ENCODE measurements at places on chromosomes 3 and 15.

DNA sequence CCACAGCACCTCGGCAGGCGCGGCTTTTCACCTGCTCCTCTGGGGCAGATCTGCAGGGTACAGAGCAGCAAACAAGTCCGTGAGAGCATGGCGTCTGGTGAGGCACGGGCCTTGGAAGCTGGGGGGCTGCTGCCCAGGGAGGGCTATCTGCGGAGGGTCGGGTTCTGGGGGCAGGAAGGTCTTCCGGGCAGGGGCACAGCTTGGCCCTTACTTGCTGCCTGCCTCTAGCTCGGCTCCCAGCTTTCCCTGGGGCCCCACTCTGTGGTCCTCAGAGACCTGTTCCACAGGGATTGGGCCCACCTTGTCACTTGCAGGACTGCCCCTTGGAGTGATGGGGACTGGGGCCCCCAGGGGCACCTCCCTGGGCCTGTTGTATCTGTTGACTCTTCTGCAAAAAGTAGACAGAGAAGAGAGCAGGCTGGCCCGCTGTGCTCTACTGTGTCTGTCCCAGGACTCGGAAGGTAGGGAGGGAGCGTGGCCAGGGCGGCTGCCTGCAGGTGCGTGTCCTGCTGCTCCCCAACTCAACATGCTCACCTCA is 84.1 kb downstream of the TBC1D2B start:
- no peak for DNase-seq

DNA sequence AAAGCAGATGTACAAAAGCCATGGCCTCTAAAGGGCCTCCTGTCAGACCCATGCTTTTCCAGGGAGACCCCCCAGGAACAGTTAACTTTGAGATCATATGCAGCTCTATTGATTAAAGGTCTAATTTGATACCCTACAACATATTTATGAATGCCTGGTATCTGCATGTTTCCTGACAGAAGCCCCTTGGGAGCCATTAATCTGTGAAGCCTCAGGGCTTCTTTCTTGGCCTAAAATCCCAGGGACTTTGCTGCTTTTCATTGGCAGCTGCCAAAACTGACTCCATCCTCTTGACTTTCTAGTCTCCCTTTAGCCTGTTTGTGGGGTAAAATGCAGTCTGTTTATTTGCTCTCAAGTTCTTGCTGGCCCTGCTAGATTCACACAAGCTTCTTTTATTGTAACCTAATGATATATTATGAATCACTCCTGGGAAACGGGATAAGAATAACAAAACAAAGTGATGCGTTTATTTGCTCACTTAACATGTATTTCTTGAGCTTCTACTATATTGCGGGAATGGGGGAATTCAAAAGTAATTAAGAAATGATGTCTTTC is 257.0 kb downstream of the LSAMP start:
- no peak for DNase-seq

DNA sequence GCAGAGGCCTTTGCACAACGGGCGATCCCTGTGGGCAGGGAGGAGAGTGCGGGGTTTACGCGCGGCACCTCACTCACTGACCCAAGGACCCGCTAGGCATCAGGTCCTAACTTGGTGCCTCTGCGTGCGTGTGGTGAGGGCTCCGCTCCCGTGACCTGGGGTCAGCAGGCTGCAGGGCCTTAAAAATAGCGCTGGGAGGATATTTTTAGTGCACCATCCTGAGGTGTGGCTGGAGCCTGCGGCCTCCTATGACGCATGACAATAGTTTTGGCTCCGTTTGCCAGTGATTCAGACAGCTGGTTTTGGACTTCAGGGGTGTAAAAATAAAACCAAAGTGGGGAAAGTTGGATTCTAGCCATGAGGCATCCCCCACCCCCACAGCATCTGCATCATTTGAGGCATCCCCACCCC is 139.0 kb downstream of the FAM43A start:
- no peak for DNase-seq

DNA sequence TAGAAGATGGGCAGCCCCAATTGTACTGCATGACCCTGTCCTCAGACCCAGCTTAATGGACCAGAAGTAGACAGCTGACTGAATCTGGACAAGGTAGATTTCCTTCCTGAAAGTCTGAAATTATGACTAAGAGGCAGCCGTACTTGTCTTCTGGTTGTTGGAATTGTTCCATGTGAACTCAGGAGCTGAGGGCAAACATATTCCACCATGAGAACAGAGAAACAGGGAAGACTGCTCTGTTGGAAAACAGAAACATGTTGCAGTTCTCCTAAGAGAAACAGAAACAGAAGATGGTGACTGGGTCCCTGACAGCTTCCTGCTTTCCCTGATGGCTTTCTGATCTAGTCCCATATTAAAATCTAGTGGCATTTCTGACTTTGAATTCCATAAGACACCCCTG is 24.1 kb downstream of the POPDC2 start:
- no peak for DNase-seq

GRCh38 chr3:15305359-15305844 is 27.0 kb downstream of the SH3BP5 start:
- no peak for DNase-seq

- DNase-seq, result no peak
These were observed 24.9 kb downstream of the CX3CR1 start for GRCh38 chr3:39254806-39255449.

- no peak for DNase-seq
These were observed 77.1 kb downstream of the PDZRN3 start for GRCh38 chr3:73547427-73548248.

DNA sequence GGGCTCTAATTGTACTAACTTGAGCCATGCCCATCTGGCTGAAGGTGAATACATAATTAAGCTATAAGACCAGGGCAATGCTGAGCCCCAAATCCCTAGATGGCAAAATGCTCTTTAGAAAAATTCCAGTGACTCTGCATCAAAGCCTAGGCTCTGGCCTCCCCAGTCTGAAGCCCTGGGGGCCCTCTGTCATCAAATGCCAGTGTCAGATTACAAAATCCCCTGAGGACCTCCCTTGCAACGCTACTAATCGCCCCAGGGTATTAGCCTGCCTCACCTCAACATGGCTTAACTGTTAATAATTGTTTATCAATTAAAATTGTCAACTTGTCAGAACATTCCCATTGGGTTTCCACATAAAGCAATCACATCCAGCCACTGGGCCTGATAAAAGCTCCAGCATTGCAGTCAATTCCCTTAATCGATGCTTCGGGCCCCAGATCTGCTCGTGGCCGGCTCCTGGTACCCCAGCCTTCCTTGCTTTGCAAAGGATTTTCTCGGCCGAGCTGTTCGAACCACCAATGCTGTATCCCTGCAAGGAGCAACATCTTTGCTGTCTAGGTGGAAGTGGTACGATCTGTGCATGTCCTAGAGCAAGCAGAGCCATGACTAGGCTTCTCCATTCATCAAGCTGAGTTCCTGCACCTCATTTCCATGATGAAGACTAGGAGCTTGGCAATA is 151.7 kb downstream of the MEGF11 start:
- no peak for DNase-seq

GRCh38 chr15:70098461-70099166 is 897 bp upstream of the TLE3 start:
- no peak for DNase-seq

- no peak for DNase-seq
These were observed 5.3 kb downstream of the FAM174B start for GRCh38 chr15:92650256-92650655.

- DNase-seq, result no peak
These were observed 93.9 kb downstream of the IQSEC1 start for GRCh38 chr3:12979151-12979946.

DNA sequence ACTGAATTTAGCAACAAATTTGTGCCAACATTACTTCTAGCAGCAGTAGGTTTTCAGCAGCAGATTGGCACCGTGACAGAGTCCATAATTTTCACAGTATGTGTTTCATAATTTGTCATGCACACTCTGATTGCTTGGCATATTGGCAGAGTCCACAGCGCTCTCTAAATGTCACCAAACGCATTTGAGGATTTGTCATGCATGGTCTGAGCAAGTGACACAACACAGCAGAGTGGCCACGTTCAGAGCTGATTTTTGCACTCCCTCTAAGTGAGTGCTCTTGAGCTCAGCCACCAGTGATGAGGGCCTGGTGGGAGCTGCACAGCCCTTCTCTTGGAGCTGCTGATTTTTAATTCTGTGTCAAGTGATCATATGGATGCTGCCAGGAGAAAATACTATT is 1270.8 kb downstream of the ROBO1 start:
- peak; percentile 74 for DNase-seq

DNA sequence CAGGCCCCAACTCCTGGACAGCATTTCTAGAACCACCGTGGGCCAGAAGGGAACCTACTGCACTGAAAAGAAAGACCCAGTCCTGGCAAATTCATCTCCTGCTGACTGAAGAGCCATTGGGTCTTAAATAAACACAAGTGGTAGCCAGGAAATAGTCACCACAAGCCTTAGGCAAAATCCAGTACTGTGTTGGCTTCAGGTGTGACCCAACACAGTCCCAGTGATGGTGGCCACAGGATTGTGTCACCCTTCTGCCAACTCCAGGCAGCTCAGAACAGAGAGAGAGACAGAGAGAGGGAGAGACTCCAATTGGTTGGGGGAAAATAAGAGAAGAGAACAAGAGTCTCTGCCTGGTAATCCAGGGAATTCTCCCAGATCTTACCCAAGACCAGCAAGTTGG is 23.1 kb downstream of the NEDD4 start:
- DNase-seq, result no peak

DNA sequence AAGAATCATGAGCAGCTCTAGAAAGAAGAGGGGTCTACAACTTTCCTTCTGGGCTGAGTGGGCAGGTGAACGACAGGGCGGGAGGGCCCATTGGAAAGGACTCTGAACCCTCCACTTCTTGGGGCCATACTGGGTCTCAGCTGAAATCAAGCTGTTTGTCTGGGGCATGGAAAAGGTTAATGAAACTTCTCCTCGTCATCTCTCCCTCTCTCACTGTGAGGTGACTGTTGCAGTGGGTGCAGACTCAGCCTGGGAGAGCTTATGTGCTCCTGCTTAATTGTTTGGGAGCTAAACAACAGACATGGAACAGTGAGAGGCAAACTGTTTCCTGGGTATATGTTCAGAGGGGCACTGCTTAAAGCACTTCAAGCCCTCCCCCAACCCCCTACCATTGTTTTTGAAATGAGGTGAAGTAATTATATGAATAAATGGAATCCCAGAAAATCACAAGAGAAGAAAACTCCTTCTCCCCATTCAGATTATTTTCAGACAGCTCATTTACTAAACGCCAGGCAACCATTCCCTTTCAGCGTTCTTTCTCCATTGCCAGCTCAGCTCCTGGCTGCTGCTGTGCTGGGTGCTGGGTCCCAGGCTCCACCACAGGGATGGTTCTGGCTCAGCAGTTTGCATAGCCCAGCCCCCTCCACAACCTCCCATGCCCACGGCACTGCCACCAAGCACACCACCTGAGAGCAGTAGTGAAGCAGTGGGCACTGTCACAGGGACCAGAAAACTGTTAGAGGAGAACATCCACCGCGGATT is 444.9 kb upstream of the TBL1XR1 start:
- no peak for DNase-seq

DNA sequence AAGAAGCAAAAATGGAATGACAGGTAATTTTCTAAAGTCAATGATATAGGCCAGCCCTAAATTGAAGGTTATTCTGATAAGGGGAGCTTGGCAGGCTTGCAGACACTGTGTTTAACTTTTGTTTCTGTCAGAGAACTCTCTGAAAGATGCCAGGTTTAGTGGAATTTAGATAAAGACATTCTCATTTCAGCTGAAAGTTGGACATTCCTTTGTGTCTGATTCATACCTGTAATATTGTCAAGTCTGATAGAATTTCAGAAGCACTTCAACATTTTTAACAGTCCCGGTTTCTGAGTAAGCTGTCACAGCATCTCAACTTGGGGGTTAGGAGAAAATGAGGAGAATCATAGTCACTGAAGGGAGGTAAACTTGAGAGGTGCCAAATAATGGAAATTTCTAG is 84.0 kb downstream of the DIPK2A start:
- DNase-seq, result no peak

GRCh38 chr3:53101956-53102355 is 28.3 kb downstream of the RFT1 start:
- DNase-seq, result no peak
